ENCODE measurements at places on chromosomes 11 and 22.

DNA sequence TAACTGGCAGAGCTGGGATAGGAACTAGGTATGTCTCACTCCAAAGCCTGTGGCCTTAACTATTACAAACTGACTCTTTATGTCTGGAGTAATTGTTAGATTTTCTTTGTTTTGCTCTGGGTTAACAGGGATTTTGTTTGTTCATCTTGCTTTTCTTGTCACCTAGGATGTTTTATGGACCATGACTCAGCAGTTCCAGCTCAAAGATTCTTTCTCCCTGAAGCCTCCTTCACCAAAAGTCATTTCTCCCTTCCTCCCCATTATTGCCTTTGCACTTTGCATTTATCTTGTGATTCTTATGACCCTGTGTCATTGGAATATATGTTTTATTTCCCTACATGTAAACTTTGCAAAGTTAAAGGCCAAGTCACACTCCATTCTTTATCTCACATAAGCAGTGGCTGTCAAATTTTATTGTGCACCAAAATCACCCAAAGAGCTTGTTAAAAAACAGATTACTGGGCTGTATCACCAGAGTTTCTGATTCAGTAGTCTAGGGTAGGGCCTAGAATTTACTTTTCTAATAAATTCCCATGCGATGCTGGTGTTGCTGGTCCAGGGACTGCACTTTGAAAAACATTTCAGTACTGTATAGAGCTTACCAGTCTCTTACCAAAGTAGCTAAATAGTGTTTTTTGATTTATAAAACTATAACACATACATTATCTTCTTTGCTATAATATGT, 327.7 kb downstream of the DLG2 start:
- DNase-seq, result no peak

- DNase-seq, result no peak
These were observed 23.1 kb downstream of the LRFN4 start for GRCh38 chr11:66879999-66880398.

DNA sequence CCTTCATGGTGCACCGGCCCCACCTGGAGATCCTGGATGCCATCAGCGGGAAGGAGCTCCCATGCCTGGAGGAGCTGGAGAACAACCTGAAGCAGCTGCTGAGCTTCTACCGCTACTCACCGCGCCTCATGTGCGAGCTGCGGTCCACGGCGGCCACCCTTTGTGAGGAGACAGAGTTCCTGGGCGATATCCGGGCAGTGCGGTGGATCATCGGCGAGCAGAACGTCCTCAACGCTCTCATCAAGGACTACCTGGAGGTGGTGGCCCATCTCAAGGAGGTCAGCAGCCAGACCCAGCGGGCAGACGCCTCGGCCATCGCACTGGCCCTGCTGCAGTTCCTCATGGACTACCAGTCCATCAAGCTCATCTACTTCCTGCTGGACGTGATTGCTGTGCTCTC, 59.2 kb downstream of the SYT13 start:
- no peak for DNase-seq

DNA sequence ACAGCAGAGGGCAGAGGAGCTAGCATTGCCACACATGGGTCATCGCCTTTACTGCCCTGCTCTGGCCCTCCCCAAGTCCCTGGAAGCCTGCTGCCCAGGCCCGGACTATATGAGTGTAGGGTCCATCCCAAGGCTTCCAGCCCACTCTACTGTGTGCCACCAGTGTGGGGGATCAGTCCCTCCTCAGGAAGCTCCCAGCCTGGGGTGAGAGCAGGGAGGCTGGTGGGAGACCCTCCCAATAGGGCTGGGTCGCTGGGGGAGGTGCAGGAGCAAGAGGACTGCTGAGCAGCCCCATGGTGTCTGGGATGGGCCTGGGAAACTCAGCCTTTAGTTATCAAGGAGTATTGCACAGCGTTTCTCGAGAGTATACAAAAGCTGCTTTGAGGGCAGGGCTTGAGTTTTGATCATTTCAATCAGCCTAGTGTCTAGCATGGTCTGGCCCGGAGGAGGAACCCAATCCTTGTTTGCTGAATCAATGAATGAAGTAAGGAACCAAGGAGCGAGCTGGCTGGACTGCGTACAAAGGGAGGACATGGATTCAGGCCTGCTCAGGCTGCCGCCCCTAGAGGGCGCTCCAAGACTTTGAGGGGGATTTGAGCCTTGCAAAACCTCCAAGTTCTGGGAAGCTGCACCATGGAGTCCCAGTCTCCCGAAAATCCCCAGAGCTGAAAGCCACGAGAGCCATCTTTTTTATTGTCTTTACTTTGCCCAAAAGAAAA, 89.0 kb upstream of the PARVA start:
- peak; percentile 71 for DNase-seq

DNA sequence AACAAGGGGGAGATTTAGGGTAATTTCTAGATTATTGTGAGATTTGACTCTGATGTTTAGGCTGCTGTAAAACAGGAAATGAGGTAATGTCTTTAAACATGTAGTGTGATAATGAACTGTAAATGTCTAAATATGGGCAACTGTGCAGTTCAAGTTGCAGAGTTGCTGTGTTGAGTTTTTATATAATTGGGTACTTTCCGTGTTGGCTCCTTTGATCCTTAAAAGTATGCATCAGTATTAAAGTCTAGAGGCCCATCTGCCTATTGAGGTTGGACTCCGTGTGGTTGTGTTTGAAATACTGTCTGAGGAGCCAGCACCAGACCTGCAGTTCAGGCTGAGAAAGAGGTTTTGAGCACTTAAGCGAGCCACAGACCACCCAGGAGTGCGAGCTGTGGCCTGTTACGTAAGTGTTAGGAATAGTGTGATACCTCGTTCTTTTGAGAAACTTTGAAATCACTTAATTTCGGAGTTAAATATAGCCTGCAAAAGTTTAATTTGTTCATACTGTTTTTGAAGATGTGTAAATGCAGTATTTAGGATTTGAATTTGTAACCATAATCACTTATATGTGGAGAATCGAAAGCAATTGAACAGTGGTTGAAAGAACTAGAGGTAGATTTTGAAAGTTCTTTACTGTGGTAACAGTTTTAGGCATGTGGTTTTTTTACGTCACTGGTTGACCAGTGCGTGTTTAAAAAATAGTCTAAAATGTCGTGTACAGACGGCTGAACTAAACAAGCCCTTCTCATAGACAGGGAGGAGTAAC, 9.0 kb downstream of the FAM118A start:
- peak; percentile 73 for DNase-seq
